Activated naive CD8-positive, alpha-beta T cell treated with anti-CD3 and anti-CD28 coated beads, Interleukin-2, amount 50 U/mL, for 16 hours (primary cell): ENCODE measurements at places on chromosomes 11 and 22.
A peak's percentile ranks its signal among the peaks of the same experiment; 100 is the strongest.

GRCh38 chr11:76589964-76590950 is 80.3 kb downstream of the LRRC32 start:
- no peak for DNase-seq

DNA sequence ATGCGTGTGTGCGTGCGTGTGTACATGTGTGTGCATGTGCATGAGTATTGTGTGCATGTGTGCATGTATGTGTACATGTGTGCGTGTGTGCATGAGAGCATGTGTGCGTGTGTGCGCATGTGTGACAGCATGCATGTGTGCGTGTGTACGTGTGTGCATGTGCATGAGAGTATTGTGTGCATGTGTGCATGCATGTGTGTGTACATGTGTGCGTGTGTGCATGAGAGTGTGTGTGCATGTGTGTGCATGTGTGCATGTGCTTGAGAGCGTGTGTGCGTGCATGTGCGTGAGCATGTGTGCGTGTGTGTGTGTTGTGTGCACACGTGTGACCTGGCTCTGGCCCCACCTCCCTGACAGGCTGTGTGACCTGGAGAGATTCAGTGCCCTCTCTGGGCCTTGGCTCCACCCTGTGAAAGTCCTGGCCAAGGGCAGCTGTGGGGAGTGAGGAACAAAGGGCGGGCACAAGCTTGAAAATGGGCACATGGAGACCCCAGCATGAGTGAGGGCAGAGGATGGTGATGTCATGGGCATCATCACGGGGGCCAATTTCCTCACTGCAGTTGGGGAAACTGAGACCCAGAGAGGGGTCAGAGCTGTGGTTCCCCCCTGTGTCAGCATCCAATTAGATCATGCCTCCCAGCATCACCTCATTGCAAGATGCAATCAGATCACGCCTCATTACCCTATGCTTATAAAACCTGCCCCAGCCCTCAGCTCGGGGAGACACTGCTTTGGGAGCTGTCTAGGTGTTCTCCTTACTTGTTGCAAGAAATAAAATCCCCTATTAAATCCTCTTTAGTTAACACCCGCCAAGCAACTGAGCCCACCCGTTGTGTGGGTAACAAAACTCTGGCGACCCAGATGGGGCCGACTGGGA is 658 bp downstream of the ACY3 start:
- no peak for DNase-seq

GRCh38 chr11:47928426-47928825 is 51.9 kb upstream of the PTPRJ start:
- no peak for DNase-seq

GRCh38 chr11:41334007-41334933 is 125.2 kb downstream of the LRRC4C start:
- no peak for DNase-seq

GRCh38 chr11:10382518-10382917 is 72.5 kb upstream of the AMPD3 start:
- no peak for DNase-seq

DNA sequence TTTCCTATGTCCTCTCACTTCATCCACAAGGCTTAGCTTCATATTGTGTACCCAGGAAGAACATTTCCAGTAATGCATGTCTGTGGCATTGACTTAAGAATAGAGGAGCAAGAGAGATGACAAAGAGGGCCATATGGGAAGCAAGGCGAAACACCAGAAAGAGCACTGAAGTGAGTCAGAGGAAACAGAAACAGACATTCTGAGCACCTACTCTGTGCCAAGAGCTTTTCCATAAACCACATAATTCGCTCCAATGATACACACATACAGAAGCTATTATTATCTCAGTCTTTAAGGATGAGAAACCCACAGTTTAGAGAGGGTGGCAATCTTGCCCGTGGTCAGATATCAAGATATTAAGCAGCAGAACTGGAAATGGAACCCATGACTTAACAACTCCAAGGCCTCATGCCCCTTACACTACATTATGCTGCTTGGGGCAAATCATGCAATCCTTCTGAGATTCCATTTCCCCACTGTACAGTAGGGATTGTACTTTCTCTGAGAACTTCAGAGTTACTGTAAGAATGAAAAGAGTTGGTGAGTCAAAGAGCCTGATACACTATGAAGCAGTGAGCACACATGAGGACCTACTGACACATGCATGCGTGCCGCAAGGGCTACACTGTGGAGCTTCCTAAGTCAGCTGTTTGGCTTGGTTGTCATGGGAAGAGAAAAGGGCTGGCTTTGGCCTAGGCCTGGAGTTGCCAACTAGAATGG is 126.6 kb downstream of the KCNC1 start:
- DNase-seq, result no peak

GRCh38 chr22:40325315-40325714 is 21.0 kb upstream of the ADSL start:
- DNase-seq, result peak; percentile 30

GRCh38 chr11:65429724-65430405 is 7.3 kb downstream of the NEAT1 start:
- DNase-seq, result no peak

DNA sequence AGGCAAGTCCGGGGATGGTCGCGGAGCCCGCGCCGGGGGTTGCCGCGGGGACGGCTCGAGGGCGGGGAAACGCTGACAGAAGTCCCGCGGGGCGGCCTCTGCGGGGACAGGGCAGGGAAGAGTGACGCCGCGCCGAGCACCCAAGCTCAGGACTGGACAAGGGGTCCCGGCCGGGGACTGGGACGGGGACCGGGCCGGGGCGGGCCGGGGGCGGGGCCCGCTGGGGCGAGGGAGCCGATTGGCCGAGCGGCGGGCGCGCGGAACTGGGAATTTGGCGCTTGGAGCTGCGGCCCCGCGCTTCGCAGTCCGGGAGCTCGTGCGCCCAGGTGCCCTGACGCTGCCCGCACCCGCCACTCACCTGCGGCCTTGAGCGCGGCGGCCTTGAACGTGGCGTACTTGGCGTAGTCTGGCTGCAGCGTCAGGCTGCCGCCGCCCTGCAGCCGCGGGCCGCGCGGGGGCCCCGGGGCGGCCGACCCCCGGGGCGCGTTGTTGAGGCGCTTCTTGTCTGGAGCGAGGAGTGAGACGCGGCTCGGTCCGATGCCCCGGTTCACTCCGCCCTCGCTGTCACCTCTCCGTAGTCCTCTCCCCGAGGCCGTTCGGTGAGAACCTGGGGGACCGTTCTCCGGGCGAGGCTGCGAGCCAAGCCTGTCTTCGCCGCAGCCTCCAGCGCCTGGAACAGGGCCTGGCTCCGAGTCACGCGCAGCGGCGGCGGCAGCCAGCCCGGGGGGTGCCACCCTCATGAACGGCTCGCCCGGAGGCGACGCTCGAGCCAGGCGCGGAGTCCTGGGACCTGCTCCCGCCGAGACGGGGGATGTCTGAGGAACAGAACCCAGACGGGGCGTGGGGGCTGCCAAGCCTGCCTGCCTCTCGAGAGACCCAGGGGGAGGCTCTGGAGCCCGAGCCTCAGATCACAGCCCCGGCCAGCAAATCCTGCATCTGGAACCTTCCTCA is 4.5 kb downstream of the SHISA8 start:
- no peak for DNase-seq

DNA sequence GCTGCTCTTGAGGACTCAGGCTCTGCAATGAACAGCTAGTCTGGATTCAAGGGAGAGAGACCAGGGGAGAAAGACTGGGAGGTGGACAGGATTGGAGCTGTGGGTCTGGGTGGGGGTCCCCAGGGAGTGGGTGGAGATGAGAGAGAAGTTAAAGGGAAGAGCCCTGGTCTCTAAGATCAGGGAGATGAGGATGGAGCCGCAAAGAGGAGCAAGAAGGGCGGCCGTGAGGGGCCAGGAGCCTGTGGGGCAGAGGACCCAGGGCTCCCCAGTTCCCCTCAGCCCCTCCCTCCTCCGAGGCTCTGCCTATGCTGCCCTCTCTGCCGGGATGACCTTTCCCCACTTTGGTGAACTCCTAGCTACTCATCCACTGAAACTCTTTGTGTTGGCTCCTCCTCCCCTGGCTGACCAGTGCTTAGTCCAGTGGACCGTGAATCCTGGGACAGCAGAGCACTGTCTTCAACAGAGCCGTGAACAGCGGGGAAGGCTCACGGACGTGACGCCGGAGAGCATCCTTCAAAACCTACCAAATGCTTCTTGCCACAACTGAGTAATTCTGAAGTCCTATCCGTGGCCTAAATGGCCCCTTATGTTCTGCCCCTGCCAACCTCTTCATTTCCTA is 16.4 kb upstream of the RFPL3 start:
- DNase-seq, result no peak
